ENCODE measurements at places on chromosomes 4 and X.

- peak; percentile 48 for DNase-seq
Observed at GRCh38 chrX:110168585-110168984, 149.3 kb downstream of the AMMECR1 start.

- peak; percentile 46 for DNase-seq
Observed at GRCh38 chr4:75497133-75497532, 17.1 kb downstream of the RCHY1 start.

GRCh38 chr4:83358410-83358809 is 23.8 kb upstream of the HPSE start:
- DNase-seq = peak; percentile 87

- DNase-seq = peak; percentile 78
Observed at GRCh38 chr4:169410839-169411770, 140.3 kb upstream of the SH3RF1 start.

DNA sequence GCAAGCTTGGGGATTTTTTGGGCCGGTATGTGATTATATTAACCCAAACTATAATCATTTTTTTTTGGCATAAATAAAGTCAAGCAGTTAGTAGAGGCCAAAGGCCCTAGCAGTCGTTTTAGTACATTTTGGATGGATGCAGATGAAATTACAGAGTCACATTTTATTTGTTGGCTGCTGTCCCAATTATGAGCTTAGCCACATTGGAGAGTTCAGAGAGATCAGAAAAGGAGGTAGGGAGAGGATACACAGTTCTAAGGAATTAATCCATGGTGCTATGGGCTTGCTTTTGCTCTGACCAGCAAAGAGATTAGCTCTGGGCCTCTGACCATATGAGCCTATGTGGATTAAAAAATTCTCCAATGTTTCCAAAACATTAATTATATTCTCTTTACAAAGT is 395.1 kb downstream of the RAPGEF2 start:
- DNase-seq = no peak

DNA sequence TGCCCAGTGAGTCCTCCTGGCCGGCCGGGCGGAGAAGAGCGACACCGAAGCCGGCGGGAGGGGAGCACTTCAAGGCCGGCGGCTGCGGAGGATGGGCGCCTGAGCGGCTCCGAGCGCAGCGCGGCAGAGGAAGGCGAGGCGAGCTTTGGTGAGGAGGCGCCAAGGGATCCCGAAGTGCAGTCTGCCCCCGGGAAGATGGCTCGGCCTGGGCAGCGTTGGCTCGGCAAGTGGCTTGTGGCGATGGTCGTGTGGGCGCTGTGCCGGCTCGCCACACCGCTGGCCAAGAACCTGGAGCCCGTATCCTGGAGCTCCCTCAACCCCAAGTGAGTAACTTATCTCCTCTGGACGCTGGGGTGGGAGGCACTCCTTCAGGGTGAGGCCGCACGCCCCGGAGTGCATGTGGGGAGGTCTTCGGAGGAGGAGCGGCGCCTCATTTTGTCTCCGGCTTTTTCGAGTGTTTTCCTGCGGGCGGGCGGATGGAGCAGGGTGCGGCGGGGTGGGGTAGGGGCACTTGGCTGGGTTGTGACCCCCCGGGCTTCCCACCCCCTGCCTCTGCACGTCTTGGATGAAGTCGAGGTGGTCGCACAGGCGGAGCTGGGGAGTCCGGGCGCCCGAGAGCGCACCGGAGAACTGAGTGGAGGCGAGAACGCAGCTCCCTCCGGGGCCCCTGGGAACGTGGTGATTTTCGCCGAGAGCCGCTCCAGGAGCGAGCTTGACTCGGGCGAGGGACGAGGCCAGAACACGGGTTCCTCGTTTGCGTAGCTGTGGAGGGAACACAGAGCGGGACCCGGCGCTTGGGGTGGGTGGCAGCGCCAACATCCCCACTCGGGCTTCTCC is 979 bp downstream of the EFNB1 start:
- DNase-seq = no peak

GRCh38 chr4:9608300-9608699 is 164.1 kb downstream of the DEFB131A start:
- no peak for DNase-seq

GRCh38 chrX:48957477-48957826 is at the start of gene OTUD5:
Gene OTUD5 (minus strand): TSS chrX:48957607. CDS start chrX:48957570, 37 bp downstream.
- peak; percentile 50 for DNase-seq

GRCh38 chr4:163554870-163555465 is 60.5 kb downstream of the TMA16 start:
- DNase-seq = peak; percentile 19

- no peak for DNase-seq
Observed at GRCh38 chr4:179601671-179602070, 2159.4 kb upstream of the AGA start.

DNA sequence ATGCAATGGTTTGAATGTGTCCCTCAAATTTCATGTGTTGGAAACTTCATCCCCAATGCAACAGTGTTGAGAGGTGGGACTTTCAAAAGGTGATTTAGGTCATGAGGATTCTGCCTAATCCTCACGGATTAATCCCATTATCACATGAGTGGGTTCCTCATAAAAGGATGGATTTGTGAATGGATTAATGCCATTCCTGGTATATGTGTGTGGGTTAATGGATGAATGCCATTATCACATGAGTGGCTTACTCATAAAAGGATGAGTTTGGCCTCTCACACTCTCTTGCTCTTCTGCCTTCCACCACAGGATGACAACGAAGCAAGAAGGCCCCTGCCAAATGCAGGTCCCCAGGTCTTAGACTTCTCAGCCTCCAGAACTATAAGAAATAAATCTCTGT is 30.5 kb upstream of the NEUROG2 start:
- no peak for DNase-seq

DNA sequence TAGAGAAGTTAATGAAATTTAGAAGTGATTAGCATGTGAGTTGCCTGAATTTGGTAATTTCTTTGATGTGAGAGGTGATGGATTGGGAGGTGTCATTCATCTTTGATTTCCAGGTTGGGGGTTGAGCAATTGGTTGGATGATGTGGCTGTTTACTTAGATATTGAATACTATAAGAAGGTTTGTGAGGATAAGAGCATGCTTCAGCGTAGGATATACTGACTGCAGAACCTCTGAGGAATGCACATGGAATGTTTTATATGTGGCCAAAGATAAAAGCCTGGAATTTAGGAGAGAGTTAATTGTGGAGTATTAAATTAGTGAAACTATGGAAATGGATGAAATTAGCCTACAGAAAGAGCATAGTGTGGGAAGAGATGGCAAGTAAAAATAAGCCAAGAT is 165.4 kb upstream of the MAD2L1 start:
- peak; percentile 10 for DNase-seq

Measured in fibroblast of upper back skin (primary cell).